Caudate nucleus (tissue), 63 donors: ENCODE measurements at places on chromosomes 3 and 15.

- DNase-seq, result no peak
Observed at GRCh38 chr15:29432191-29433049, 162.8 kb upstream of the NSMCE3 start.

DNA sequence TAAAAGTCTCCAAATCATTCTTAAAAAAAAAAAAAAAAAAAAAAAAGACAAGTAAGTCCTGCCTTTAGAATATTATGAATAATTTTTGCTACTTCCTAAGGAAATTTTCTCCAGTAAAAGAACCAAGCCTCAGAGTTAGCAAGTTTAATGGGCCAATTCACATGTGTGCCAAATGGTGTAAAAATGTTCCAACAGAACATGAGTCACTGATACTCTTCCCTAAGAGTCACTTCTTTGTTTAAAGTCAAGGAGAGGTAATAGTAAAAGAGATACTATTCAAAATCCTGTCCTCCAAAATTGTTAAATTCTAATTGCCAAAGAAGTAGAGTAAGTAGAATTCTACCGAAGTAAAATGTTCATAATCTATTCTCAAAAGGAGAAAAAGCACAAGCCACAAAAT is 17.7 kb upstream of the CPA3 start:
- no peak for DNase-seq

DNA sequence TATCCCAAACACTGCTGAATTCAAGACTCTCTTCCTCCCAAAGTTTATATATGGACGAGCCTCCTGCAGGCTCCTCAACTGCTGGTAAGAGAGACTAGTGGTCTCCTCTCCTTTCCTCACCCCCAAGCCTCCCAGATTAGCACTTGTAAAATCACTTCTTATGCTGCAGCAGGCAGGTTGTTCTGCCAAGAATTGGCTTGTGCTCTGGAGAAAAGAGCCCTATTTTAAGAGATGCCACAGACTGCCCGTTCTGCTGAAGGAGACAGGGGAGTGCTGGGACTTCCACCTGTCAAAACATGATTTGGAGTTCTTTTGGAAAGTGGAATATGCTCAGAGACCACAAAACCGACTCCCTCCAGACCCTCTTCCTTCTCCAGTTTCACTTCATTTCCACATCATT is 230.9 kb upstream of the EIF1B start:
- DNase-seq, result no peak

DNA sequence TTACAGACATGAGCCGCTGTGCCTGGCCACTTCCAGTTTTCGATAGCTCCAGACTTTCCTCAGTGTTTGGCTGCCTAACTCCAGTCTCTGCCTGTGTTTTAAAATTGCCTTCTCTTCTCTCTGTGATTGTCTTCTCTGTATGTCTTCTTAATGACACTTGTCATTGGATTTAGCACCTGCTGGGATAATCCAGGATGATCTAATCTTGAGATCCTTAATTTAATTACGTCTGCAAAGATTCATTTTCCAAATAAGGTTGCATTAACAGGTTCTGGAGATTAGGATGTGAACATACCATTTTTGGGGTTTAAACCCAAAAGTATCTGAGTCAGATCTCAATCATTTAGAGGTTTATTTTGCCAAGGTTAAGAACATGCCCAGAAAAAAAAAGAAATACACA is 222.2 kb upstream of the PDZRN3 start:
- DNase-seq, result no peak

GRCh38 chr3:43028678-43029490 is 49.8 kb downstream of the GASK1A start:
- DNase-seq, result no peak

- DNase-seq, result no peak
Observed at GRCh38 chr3:46953234-46954010, 23.1 kb downstream of the CCDC12 start.

DNA sequence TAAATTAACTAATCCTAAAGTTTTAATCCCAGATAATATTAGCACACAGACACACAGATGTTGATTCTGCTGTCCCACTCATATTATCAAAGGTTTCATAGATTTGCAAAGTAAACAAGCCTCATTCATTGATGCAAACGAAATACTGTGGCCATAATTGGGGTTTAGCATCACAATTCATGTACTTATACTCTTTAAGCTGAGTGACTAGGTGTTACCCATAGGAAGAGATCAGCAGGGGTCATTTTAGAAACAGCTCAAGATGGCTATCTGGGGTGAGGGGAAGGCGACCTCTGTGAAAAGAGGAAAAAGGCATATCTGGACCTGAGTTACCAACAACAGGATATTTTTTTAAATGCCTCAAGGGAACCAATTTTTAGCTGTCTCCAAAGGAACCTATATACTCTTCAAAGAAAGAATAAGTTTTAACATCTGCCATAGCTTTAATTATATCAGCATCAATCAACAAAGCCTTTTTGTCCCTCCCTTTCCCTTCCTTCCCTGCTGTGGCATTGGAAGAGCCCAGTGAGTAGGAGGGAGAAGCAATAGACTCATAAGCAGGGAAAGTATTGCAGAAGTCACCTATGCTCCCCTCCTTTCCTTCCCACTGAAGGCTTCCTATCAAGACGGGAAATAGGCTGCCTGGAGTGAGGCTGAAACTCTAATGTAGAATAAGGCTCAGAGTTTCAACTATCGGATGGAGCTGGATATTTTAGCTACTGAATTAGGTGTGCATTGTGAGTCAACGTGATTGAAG is 553.4 kb downstream of the ZIC1 start:
- no peak for DNase-seq
